Hepatocyte (in vitro differentiated cells): ENCODE measurements at places on chromosomes 16 and 17. TPM values are rescaled to one million over a fixed set of nuclear protein-coding genes. Genes with fewer than 3 reads are reported as not detected.

The CLEC10A gene
- total RNA-seq: 0.24 and 0.37 TPM in 2 replicates

The PSKH1 gene
- 29.2 and 30.5 TPM in 2 replicates for total RNA-seq

The TBC1D26 gene
- total RNA-seq: 0.40 and 1.7 TPM in 2 replicates

The NPIPA8 gene
- total RNA-seq: 20.8 TPM in 1 of 2 replicates, not detected in the other

The ENPP7 gene
- total RNA-seq: 21.3 and 22.2 TPM in 2 replicates

The DHRS7C gene
- total RNA-seq: 1.2 TPM in 1 of 2 replicates, not detected in the other

The NPIPB8 gene
- total RNA-seq: not detected in 2 replicates

The TMIGD1 gene
- 3.2 and 3.3 TPM in 2 replicates for total RNA-seq

The C17orf67 gene
- total RNA-seq: 0.16 and 0.27 TPM in 2 replicates

The CFDP1 gene
- 106 and 116 TPM in 2 replicates for total RNA-seq

The KRTAP2-3 gene
- total RNA-seq: not detected in 2 replicates

The C16orf46 gene
- 1.0 and 2.5 TPM in 2 replicates for total RNA-seq

The TP53TG3F gene
- not detected in 2 replicates for total RNA-seq

The MPO gene
- 0.13 TPM in 1 of 2 replicates, not detected in the other for total RNA-seq

The CLEC3A gene
- total RNA-seq: 3.5 and 4.7 TPM in 2 replicates

The TBC1D3H gene
- not detected in 2 replicates for total RNA-seq

The WSCD1 gene
- total RNA-seq: 4.4 and 8.9 TPM in 2 replicates

The RAB26 gene
- total RNA-seq: 4.1 and 8.3 TPM in 2 replicates

The NXPH3 gene
- total RNA-seq: 0.40 and 1.2 TPM in 2 replicates

The TANGO6 gene
- total RNA-seq: 6.5 and 10.9 TPM in 2 replicates

The SULT1A3 gene
- 8.1 and 17.8 TPM in 2 replicates for total RNA-seq

The COTL1 gene
- 30.1 and 32.8 TPM in 2 replicates for total RNA-seq

The MYH3 gene
- total RNA-seq: 0.48 and 0.93 TPM in 2 replicates
